Skin of body (tissue), 3 donors: ENCODE measurements at places on chromosomes 4 and X. TPM values are rescaled to one million over a fixed set of nuclear protein-coding genes. Genes with fewer than 3 reads are reported as not detected.

GRCh38 chrX:52265713-52266112 is 81.0 kb downstream of the MAGED4 start:
- no peak for DNase-seq

CLOCK gene
- 17.3 TPM for total RNA-seq

RASL11B gene
- total RNA-seq: 21.5 TPM

DNA sequence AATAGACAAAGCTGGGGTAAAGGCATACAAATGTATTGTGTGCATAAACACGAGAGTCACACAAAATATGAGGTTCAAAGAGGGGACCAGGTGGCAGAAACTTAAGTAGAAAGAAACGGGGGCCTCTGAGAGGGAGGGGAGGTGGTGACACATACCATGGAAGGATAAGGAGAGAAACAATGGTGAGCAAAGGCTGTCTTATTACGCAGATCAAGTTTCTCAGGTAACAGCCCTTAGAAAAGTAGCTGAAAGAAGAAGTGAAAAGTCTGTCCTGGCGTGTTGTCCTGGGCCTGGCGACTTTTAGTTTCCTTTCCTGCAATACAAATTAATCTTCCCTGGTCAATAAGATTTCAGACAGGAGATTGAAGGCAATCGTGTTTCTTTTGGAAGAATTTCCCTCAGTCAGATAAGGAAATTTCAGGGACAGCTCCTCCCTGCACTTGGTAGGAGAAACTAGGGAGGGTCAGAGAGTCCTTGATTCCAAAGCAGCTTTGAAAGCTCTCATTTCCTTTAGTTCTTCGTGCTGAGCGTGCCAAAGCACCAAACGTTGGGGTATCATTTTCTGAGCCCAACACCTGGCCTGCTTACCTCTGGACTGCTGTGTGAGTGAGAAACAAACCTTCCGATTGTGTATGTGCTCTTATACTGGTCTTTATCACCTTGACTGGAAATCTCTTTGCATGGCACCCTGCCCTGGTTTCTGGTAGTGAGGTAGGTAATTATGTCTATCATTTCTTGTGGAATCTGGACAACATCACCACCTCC is 676.7 kb upstream of the LCORL start:
- DNase-seq: no peak

GRCh38 chr4:88697141-88697540 is 488 bp downstream of the NAP1L5 start:
- no peak for DNase-seq

DNA sequence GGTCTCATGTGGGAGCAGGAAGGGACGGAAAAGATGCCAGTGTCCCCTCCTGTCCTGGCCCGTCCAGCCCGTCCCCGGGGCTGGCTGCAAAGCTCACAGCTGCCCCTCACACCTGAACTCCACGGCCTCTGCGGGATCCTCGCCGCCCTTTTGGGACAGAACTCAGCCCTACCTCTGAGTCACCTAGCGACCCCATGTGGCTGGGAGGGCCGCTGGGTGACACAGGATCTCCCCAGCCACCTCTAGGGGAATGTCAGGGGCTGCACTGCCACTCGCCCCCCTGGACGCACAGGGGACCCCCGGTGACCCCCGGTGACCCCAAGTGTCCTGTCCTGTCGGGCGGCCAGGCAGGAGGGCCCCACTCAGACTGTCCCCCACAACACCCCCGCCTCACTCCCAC is 748 bp downstream of the FAM9B start:
- DNase-seq: no peak

DNA sequence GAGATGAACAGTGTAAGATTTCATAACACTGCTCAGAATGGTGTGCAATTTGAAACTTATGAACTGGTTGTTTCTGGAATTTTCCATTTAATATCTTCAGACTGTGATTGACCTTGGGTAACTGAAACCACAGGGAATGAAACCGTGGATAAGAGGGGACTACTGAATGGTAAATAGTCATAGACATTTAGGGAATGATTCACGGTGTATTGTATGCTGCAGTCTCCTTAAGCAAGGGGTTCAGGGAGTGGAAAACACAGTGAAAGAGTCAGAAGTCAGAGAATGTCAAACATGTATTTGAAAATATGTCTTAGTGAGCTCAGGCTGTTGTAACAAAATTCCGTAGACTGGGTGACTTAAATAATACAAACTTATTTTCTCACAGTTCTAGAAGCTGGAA is 398.2 kb upstream of the DIPK2B start:
- no peak for DNase-seq

TMEM187 gene
- 2.9 TPM for total RNA-seq

CXCL5 gene
- total RNA-seq: 0.20 TPM

DNA sequence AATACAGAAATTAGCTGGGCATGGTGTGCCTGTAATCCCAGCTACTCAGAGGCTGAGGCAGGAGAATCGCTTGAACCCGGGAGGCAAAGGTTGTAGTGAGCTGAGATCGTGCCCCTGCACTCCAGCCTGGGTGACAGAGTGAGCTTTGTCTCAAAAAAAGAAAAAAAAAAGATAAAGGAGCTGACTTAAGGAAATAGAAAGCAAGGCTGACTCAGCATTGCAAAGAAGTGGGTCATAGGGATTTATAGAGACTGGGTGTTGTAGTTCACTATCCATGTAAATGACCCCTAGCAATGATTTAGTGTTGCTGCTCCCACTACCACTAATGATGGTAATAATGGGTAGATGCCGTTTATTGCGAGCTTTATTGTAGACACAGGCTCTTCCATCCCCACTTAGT is 47.6 kb downstream of the ADD1 start:
- DNase-seq: no peak

PFKFB1 gene
- total RNA-seq: 3.3 TPM

DNA sequence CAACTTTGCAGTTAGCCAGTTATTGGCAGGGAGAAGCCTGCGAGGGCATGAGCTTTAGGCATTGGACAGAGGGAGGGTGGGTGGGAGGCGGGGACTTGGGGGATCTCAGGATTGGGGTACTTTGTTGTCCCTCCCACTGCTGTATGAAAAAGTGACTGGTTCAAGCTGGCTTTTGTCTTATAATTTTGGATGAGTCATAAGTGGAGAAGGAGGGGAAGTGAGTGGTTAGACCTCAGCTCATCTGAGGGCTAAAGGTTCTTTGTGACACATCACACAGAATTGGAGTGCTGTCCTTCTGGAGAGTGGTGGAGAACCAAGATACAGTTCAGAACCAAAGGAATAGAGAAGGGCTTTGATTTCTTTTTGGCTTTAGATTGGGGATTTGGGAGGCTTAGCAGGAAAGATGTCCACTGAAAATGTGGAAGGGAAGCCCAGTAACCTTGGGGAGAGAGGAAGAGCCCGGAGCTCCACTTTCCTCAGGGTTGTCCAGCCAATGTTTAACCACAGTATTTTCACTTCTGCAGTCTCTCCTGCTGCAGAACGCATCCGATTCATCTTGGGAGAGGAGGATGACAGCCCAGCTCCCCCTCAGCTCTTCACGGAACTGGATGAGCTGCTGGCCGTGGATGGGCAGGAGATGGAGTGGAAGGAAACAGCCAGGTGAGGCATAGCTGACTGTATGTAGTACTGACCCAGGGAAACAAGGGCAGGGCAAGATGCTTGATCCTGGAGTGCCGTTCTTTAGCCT is at the start of gene SLC4A4:
Gene SLC4A4 (plus strand): TSS at position 175 of the 748 bp plus-strand sequence.
- DNase-seq: no peak

DNA sequence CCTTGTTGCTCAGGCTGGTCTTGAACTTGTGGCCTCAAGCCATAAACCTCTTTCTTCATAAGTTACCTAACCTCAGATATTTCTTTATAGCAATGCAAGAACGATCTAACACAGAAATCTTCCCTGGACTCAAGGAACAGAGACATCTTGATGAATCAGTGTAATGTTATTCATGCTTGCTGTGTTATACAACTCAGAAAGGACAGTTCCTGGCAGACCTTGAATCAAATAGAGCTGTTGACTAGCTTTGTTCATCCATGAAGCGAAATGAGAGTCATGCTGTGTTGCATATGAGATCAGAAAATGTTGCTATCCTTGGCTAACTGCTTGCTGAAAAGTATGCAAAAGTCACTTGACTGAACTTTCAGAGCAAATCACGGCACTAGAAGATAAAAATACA is 72.6 kb upstream of the ARHGAP24 start:
- peak; percentile 46 for DNase-seq

GRCh38 chr4:123248085-123248659 is 148.4 kb upstream of the SPRY1 start:
- peak; percentile 82 for DNase-seq

GRCh38 chr4:159010100-159010499 is 92.8 kb upstream of the RAPGEF2 start:
- no peak for DNase-seq

DNA sequence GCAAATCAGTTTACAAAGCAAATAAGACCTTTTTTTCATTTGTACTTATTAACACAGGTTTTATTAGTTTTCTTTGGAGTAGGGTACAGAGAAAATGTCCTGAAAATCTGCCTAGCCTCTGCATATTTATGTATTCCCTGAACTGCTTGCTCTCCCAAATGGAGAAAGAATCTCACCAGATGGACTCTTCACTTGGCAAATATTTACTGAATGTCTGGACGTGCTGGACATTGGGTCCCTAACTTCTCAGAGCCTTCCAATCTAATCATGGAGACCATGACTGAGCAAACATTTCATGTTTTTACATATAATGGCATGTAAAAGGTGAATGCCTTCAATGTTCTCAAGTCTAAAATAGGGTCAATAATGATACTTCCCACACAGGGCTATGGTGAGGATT is 126.0 kb downstream of the CHRDL1 start:
- no peak for DNase-seq

EFHC2 gene
- 1.6 TPM for total RNA-seq

HSPA4L gene
- 8.8 TPM for total RNA-seq

- no peak for DNase-seq
Measured at GRCh38 chr4:108751321-108751720, 11.5 kb downstream of the ETNPPL start.

USP27X gene
- total RNA-seq: 3.1 TPM

DNA sequence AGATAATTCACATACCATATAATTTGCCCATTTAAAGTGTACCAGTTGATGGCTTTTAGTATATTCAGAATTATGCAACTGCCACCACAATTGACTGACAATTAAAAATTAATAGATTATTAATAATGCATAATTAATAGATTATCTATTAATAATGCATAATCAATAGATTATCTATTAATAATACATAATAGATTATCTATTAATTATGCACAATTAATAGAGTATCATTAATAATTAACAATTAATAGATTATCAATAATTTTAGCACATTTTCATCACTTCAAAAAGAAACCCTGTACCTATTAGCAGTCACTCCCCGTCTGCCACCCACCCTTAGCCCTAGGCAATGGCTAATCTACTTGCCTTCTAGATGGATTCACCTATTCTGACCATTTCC is 108.6 kb upstream of the NR3C2 start:
- no peak for DNase-seq

OTUD6A gene
- total RNA-seq: not detected

GRCh38 chrX:133290076-133290475 is 71.9 kb upstream of the TFDP3 start:
- DNase-seq: no peak

DNA sequence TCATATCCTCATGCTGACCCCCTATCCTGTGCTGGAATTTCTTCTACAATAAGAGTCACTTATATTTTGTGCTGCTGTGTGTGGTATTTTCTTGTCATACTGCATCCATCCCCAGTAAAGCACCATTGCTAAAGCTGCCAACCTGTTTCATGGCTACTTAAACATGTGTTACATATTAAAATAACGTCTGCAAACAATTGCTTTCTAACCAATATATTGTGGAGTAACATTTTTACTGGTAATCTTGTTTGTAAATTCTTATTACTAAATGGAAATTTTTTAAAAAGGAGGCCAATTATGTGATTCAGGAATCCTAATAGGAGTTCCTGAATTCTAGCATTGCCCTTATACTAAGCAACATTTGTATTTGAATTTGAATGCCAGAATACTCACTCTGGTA is 160.3 kb upstream of the VEGFC start:
- no peak for DNase-seq

GLUD2 gene
- 3.3 TPM for total RNA-seq

SLC9B1 gene
- total RNA-seq: 7.2 TPM

PPP1R3F gene
- 3.0 TPM for total RNA-seq

DNA sequence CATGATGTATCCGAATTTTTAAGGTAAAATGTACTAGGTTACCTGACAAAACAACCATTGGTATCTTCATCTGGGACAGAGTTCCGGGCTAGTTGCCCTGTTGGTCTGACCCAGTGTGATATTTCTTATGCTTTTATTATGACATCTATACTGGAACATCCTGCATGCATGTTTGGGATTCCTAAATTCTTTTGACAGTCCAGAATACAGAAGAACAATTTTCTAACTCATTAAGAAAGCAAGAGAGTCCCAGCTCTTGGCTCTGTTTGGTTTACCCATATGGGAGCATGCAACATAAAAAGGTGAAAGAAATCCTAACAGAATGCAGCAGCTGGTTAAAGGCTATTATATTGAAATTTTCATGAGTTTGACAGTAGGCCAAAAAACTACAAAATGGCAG is 247.7 kb upstream of the FTHL17 start:
- no peak for DNase-seq

DNA sequence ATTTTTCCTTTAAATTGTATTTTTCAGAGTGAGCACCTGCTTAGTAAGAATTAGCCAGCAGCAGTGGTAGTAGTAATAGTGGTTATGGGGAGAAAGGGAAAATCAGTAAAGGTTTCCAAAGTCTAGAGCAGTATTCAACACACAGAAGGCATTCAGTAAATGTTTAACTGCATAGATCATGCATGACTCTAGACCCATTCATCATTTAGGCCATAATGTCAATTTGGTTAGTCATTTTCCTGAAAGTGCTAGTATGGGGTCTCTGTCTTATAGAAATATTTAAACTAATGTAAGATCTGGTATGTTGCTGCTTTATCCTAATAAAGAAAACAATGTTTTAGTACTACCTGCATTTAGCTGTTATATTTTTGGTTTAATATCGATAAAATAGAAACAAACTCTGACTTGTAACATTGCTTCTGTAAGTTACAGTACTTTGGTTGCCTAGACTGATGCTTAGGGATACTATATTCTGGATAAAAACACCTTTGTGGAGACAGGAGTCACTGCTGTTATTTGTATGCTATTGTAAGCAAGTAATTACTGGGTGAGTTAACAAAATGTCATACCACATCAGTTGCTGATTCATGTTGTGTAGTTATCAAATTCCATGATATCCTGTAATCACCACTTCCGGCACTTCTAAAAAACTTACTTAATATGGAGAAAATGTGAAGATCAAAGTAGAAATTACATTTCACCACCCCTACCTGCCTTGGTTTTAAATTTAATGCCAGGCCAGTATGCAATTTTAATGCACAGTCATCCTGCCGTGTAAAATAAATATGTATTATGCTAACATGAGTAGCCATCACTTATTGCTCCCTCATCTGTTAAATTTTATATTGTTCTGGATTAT is 115.8 kb upstream of the BMPR1B start:
- DNase-seq: no peak

DNA sequence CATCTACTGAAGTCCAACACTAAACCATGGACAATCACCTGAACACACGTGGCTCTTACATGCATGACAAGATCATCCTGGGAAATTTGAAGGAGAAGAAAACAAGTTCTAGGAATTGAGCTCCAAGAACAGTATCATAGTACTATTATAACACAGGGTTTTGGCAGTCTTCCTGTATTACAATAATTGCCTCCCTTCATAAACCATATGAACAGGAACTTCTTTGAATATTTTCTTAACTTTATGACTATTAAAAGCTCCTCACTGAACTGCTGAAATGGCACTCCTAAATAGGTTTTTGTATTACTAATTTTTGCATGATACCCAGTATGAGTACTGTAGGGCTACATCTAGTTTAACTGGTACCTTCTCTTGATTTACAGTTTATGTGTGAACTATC is 130.0 kb downstream of the ZAR1 start:
- no peak for DNase-seq

CDS1 gene
- total RNA-seq: 9.9 TPM

- no peak for DNase-seq
Measured at GRCh38 chr4:154612472-154613414, at the start of gene FGG. FGG (minus strand) TSS chr4:154612656; CDS start chr4:154612609, 47 bp downstream.

GRCh38 chr4:187139141-187139540 is 415.5 kb upstream of the FAT1 start:
- no peak for DNase-seq
